OCI-LY7 (cell line): ENCODE measurements at places on chromosomes 13 and 19. TPM values are rescaled to one million over a fixed set of nuclear protein-coding genes. Genes with fewer than 3 reads are reported as not detected.
A peak's percentile ranks its signal among the peaks of the same experiment; 100 is the strongest.

Gene ATXN8OS
- not detected in 2 replicates for total RNA-seq

Gene NUP58
- total RNA-seq = 114 and 127 TPM in 2 replicates

Gene SERP2
- not detected in 2 replicates for total RNA-seq

Gene MAST1
- 21.1 and 23.4 TPM in 2 replicates for total RNA-seq

- no peak for DNase-seq
These were observed 93.8 kb upstream of the ARHGEF7 start for GRCh38 chr13:111021270-111021669.

DNA sequence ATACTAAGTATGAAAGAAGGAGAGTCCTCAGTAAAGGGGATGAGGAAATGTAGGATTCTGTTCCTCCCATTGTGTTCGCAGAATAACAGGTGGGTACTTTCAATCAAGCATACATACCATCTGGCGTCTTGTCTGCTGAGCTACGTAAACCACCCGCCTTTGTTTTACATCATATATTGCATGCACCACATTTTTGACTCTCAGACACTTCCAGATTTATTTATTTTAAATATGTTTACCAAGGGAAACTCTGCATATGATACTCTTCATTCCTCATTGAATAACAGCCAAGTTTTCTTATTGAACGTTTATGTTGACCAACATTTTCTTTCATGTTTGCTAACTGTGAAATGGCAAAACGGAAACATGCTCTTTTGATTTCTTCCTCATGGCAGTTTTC, 174.1 kb downstream of the FGF14 start:
- DNase-seq = no peak

GRCh38 chr13:107347641-107348369, 779.9 kb upstream of the ARGLU1 start:
- DNase-seq = no peak

GRCh38 chr19:48784527-48784926, 26.3 kb downstream of the BCAT2 start:
- DNase-seq = no peak

DNA sequence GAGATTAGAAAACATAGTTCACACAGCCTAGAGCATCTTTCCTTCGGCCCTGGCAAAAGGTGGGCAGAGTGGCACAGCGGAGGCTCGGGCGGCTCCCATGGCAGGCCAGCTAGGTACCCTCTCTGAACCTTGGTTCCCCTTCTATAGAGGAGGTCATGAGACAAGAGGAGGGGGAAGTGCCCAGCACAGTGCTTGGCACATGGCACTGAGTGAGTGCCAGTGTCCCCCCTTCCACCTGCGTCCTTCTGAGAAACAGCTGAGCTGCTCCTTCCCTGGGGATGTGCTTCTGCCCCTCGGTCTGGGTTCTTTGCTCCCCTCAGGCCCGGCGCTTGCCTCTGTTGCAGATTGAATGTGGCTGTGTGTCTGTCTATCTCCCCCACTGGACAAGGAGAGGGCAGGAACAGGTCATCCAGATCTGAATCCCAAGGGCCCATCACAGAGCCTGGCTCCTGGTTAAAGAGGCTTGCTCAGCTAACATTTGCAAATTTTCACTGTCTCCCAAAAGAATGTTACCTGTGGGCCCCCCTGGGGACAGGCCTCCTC, 165.6 kb downstream of the USP12 start:
- DNase-seq = no peak

DNA sequence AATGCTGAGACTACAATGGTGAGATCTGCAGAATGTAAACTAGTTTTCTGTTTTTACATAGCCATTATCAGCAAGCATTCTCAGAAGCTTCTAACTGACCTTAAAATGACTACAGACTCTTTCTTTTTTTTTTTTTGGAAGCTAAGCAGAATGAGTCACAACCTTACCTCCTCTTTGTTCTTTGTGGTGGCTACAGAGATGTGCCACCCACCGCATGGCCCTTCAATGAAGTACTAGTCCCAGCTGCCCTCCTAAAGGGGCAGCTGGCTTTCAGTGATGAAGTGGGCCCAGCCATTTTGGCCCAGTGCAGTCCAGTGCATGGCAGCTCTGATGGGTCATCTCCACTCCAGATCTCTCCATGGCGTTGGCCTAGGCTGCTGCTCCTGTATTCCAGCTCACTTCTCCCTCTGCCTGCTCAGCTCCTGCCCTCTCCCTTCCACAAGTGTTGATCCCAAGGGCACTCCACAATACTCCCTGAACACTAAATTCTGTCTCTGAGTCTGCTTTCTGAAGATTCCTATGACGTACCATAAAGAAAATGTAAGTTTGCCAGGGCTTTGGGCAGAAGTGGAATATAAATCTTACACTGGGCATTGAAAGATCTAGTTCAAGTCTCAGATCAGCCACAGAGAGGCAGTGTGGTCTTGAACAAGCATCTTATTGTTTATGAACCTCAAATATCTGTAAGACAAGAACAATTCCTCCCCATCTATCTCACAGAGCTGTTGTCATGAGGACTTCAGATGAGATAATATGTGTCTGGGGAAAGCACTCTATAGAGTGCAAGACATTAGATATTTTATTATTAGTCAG, 85.6 kb downstream of the RXFP2 start:
- peak; percentile 3 for DNase-seq

DNA sequence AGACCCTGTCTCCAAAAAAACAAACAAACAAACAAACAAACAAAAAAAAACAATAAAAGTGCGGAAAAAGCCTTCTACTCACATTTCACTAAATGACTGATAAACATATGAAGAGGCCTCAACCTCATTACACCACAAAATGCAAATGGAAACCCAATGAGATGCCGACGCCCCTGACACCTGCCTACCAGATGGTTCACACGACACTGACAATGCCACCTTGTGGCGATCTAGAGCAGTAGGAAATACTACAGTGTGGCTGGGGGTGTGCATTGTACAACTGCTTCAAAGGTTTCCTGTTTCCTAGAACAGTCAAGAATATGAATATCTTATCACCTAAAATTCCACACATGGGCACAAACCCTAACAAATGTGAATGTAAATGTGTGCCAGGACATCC, 14.0 kb downstream of the SCGB2B2 start:
- peak; percentile 74 for DNase-seq

- DNase-seq = no peak
These were observed 10.2 kb upstream of the CCDC97 start for GRCh38 chr19:41299755-41300089.

DNA sequence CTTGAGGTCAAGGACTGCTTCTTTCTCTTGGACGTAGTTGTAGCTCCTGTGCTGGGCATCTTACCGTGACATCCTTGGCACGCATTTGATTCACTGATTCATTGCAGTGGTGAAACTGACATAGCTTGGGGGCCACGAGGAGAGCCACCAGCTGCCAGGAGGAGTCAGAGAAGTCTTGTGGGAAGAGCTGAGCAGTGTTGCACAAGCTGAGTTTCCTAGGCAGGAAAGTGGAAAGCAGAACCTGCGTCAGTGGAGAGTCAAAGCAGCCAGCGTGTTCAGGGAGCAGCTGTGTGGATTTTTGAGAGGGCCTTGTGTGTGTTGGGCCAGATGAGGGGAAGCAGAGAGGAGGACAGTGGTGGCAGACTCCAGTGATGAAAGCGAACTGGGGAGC, 5.3 kb upstream of the GPR183 start:
- no peak for DNase-seq

GRCh38 chr13:36745436-36745835, 71.6 kb downstream of the SERTM1 start:
- DNase-seq = no peak
